ENCODE measurements at places on chromosomes 13 and 19.
A peak's percentile ranks its signal among the peaks of the same experiment; 100 is the strongest.

DNA sequence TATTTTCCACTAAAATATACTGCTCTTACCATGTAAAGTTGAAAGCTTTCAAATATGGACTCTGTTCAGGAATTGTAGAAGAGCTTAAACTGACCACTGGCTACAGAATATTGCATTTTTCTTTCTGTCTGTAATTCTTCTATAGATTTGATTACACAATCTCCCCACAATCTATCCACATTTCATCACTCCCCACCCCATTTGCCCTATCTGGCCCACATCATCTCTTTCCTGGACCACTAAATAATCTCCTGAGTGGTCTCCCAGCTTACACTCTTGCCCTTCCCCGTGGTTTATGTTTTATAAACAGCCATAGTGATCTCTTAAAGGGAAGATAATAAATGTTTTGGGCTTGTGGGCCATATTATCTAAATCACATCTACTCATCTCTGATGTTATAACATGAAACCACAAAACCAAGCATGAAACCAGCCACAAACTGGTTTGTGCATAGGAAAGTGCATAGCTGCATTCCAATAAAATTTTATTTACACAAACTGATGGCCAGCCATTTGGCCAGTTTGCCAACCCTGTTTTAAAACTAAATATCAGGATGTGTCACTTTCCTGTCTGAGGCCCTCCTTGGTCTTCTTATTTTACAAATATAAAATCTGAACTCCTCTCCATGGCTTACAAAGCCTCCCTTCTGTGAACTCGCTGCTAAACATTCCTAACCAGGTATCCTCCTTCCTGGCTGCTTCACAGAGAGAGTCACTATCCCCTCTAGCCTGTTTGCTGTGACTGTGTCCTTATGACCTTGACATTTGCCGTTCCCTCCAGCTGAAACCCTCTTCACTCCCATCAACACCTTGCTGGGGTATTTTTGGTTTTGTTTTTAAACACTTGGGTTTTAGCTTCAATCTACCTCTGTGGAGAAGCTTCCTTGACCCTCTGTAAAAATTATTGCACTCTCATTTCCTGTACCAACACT, 500.9 kb downstream of the GPC6 start:
- no peak for DNase-seq

GRCh38 chr19:8459095-8459494, 14.3 kb downstream of the HNRNPM start:
- DNase-seq, result no peak

- no peak for DNase-seq
Observed at GRCh38 chr19:29267701-29268100, 54.8 kb upstream of the UQCRFS1 start.

- DNase-seq, result peak; percentile 69
Observed at GRCh38 chr13:97279913-97280312, 57.8 kb downstream of the MBNL2 start.

GRCh38 chr19:10104665-10105508, 1.3 kb upstream of the PPAN start:
- no peak for DNase-seq

DNA sequence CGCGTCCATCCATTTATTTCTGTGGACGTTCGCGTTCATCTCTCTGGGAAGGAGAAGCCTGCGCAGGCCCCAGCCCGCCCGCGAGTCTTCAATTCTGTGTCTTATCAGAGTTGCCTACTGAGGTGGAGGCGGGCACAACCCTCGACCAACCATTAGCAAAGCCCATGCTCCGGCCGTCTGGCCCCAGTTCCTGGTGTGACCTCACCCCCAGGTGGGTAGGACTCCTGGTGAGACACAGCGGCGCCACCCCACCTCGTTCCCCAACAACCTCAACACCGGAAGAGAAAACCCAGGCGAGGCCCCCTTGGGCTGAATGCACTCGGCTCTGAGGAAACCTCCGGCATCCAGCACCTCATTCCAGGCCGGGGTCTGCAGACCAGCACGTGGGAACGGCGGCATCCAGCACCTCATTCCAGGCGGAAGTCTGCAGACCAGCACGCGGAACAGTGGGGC, 14.7 kb downstream of the ZNF787 start:
- DNase-seq, result no peak

DNA sequence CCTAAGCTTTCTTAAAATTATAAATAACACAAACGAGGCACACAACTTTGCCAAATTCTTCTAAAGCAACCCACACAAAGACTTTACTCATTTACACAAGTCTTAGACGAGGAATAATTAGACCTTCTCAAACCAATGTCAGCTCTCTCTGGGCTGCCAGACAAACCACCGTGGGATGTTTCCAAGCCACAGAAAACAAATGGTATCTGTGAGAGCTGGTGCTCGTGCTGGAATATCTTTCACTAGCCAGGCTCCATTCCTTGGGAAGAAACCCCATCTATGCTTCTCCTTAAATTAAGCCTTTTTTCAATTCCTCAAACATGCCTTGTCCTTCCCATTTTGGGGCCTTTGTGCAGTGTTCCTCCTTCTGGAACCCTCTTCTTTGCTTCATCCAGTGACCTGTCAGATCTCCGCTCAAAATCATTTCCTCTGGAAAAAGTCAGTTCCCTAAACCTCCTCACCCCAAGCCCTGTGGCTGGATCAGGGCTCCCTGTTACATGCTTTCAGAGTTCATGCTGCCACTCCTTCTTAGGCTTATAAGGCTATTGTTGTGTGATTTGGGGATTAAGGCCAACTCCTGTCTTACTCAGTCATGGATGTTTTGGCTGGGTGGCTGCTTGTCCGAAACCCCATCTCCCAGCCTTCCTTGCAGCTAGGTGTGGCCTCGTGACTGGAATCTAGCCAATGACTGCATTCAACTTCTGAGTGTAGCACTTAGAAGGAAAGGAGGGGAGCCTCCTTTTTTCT, 64.2 kb upstream of the GTF2F2 start:
- no peak for DNase-seq

GRCh38 chr13:46721054-46721453, 75.9 kb downstream of the ESD start:
- peak; percentile 72 for DNase-seq

- no peak for DNase-seq
Observed at GRCh38 chr19:11018179-11018578, 57.3 kb downstream of the SMARCA4 start.

DNA sequence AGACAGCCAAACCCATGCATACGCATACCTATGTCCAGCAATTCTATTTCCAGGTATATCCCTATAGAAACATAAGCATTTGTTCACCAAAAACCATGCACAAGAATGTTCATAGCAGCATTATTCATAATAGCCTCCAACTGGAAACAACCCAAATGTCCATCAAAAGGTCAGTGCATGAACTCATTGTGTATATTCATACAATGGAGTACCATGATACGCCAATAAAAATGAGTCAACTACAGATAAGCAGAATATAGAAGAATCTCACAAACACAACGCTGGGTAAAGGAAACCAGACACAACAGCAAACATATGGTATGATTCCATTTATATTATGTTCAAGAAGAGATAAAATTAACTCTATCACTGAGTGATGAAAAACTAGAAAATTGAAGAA, 23.8 kb downstream of the DEDD2 start:
- DNase-seq, result peak; percentile 67

GRCh38 chr13:95880331-95880730, 172.9 kb downstream of the UGGT2 start:
- no peak for DNase-seq

- DNase-seq, result no peak
Observed at GRCh38 chr13:88937384-88937783, 1266.2 kb downstream of the SLITRK5 start.

GRCh38 chr19:55459551-55459949, 1.9 kb downstream of the ISOC2 start:
- no peak for DNase-seq

GRCh38 chr19:18428787-18429674, 8.9 kb downstream of the ISYNA1 start:
- DNase-seq, result peak; percentile 57

- DNase-seq, result no peak
Observed at GRCh38 chr19:6402058-6402457, 9.1 kb upstream of the GTF2F1 start.

DNA sequence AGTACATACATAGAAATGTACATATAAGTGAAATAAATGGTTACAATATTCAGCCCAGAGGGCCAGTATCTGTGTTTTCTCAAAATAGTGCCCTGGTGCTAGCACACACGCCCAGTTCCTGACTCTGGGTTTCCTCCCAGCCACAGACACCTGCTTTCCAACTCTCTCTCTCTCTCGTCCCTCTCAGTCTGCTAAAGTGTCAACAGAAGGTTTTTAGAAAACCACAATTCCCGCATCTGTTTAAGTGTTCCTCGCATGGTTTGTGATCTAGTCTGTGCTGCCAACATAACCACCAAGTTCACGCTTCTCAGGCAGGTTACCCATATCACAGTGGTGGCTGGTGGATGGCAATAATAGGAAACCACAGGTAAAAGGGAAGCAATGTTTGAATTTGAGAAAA, 17.8 kb upstream of the UPF3A start:
- no peak for DNase-seq
